Stimulated activated CD8-positive, alpha-beta memory T cell treated with anti-CD3 and anti-CD28 coated beads, Interleukin-2, amount 100 ng/mL, for 1 hour (primary cell): ENCODE measurements at places on chromosomes 7 and 10.

DNA sequence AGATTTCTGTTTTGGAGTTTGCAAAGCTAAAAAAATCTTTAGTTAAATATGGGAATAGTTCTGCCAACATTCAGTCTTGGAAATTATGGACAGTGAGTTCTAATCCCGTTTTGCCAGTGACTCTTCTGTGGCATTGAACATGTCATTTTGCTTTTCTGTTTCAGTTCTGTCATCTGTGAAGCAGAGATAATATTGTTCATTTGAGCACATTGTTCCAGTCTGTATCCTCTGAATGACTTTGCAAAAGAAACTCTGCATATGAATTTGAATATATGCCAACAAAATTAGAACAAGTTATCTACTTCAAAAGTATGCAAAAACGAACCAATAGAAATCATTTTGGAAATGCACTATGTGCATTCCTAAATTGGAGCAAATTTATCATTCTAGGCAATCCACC, 746.0 kb upstream of the POT1 start:
- DNase-seq = no peak

GRCh38 chr10:76970711-76971519, 666.7 kb downstream of the KCNMA1 start:
- DNase-seq = no peak

GRCh38 chr7:151089893-151090730, 3.8 kb downstream of the AGAP3 start:
- DNase-seq = no peak

DNA sequence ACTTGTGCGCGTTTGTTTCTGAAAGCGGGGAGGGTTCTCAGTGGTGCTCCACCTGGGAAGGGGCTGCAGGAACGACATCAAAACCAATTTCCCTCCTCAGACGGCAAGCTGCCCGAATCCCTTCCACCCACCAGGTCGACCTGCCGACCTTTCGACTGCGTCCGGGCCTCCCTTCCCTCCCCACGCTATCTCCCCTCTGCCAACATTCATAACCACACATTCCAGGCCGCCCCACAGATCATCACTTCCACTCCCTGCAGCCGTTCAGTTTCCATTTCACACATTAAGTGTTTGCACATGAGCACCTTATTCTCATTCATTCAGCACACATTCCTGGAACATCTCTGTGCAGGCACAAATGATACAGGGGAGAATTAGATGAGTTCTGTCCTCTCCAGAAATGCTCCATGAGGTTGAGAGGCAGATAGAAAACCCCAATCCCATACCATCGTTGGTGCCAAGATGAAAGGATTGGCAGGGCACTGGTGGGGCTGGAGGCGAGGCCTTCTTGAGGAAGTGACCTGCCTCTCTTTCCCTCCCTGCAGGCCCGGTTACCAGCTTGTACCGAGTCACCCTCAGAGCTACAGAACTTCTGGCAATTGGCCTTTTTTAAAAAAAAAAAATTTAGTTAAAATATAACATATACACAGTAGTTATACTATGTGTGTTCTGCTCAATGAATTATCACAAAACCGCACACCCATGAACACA, 70.0 kb downstream of the MINDY4 start:
- no peak for DNase-seq

DNA sequence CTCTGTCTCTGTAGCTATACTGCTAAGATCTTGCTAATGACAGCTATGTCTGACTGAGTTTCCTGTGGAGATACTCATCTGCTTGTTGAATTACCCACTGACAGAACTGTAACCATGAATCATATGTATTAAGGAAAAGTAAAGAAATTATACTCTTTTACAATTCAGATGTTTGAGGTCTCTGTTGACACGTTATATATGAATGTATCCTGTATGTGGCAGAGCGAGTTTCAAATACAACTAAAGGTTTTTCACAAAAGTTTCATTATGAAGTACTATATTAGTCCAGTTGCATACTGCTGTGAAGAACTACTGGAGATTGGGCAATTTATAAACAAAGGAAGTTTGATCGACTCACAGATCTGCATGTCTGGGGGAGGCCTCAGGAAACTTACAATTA, 232.5 kb downstream of the CDK14 start:
- no peak for DNase-seq

DNA sequence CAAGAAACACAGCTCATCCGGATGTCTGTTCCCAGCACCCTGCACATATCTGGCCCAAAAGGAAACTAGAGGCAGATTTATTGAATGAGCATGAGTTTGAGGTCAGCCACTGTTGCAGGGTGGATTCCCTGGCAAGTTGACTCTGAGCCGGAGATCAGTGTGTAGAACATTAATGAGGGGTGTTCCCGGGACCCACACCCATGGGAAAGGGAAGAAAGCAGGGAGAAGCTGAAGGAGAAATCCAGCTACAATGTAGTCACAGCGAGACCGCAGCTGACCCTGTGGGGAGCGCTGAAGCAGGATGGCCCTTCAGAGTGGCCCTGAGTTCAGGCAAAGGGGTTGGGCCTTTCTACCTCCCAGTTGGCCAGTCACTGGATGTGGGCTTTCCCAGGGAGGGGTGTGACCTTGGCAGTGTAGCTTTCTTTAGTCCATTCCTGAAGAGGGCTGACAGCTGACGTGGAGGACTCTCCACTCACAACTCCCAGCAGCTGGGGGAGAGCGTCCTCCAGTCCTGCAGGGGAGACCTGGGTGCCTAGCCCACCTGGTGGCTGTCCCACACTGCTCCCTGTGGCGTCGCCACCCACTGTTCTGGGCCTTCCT, 324.2 kb upstream of the ZMIZ1 start:
- no peak for DNase-seq

- DNase-seq = no peak
These were observed 164.4 kb downstream of the GLRX3 start for GRCh38 chr10:130300608-130301020.

- DNase-seq = no peak
These were observed 21.3 kb downstream of the AVL9 start for GRCh38 chr7:32516551-32517100.

DNA sequence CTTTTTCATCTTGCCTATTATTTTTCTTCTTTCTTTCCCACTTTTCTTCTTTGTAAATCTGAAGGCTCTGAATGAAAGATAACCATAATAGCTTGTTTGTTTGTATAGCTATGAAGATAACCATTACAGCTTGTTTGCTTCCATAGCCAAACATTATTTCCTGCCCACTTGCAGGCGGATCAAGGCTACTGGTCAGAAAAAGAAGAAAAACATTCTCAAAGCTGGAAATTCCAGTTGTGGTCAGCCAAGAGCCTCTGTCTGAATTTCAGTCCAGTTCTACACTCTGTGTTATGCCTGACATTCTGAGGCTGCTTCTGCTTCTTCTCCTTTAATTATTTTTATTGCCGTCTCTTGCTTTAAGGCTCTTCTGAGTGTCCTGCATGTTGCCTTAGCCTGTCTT, 48.9 kb downstream of the TMEM178B start:
- DNase-seq = no peak

DNA sequence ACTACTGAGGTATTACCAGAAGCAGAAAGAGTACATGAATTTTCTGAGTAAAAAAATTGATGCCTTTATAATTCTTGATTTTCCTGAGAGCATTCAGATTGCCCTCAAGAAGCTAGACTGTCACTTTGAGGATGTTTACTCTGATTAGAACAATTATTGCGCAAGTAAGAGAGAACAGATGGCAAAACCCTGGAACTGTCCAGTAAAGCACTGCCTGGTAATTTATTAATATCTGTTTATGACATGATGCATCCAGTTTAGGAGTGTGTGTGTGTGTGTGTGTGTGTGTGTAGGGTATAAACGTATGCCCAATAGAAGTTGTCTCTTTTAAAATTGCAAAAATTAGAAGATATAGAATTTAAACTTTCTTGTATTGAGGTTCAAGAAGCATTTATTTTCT, 379.7 kb downstream of the PHTF2 start:
- no peak for DNase-seq

GRCh38 chr7:93150200-93150835, 2.1 kb upstream of the SAMD9L start:
- DNase-seq = no peak

DNA sequence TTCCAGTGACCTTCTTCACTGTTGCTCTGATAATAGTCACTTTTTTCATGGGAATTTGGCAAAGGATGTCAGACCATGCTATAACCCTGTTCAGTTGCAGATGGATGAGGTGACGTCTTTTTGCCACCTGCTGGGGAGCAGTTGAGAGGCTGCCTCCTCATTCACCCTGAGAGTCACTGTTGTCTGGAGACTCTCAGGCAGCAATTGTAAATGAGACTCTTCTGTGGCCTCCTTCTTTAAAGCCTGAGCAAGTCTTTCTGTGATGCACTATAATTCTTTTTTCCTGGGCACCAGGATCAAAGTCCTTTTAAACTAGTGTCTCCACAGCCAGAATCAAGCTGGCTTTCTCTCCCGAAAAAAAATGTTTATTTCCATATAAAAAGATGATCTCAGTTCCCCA, 345.1 kb downstream of the ARL4A start:
- no peak for DNase-seq

GRCh38 chr7:33191340-33191739, 62.0 kb downstream of the BBS9 start:
- no peak for DNase-seq

GRCh38 chr7:108181073-108181985, 51.2 kb upstream of the LAMB4 start:
- no peak for DNase-seq

- no peak for DNase-seq
These were observed 231.3 kb upstream of the KLF6 start for GRCh38 chr10:4016214-4016740.

DNA sequence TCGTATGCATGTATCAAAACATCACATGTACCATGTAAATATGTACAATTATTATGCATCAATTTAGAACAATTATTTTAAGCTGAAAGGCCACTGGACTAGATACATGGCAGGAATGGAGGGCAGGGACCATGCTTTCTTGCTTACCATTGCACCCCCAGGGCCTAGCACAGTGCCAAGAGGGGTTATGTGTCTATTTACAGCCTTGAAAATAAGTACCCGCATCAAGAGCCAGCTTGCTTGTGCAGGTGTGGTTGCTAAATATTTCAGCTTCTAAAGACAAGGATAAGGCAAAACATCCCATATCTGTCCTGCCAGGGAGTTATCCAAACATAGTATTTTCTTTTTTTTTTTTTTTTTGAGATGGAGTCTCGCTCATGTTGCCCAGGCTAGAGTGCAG, 14.7 kb upstream of the OAT start:
- no peak for DNase-seq

DNA sequence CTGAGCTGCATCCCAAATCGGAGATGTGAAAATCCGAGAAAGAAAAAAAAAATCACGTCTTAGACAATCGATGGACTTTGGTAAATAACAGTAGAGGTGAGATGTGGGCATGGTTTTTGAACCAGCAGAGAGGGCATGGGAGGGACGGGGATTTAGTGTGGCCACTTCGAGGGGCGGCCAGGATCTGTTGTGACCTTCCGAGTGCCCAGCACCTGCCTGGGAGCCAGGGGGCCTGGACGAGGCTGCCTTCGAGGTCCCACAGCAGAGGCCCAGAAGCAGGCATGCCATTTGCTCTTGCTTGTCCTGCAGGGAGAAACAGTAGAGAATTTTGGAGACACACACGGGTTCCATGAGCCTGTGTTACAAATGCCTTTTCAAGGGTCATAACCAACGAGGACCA, 469.7 kb upstream of the FOXK1 start:
- no peak for DNase-seq

DNA sequence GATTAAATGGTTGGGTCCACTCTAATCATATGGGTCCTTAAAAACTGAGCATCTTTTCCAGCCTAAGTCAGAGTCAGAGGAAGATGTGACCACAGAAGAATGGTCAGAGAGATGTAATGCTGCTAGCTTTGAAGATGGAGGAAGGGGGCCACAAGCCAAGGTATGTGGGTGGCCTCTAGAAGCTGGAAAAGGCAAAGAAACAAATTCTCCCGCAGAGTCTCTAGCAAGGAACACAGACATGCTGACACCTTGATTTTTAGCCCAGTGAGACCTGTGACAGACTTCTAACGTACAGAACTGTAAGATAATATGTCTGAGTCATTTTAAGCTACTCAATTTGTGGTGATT, 1.5 kb upstream of the EXOC6 start:
- no peak for DNase-seq

DNA sequence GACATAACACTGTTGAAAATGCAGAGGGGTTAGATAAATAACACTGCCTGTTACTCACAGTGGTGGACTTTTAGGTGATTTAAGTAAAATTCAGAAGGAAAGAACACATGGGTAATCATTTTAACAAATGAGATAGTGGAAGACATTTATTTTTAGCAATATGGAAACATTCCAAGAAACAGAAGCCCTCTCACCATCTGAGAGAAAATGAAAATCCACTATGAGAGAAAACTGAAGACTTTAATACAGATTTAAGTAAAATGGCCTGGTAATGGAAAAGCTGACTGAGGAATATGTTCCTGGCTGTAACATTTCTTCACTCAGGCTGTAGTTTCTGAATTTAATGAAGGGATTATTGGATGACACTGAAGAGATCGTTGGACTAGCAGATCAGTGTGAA, 12.1 kb upstream of the ZNF786 start:
- no peak for DNase-seq

- DNase-seq = no peak
These were observed 362.3 kb upstream of the MTPN start for GRCh38 chr7:136339464-136339863.

DNA sequence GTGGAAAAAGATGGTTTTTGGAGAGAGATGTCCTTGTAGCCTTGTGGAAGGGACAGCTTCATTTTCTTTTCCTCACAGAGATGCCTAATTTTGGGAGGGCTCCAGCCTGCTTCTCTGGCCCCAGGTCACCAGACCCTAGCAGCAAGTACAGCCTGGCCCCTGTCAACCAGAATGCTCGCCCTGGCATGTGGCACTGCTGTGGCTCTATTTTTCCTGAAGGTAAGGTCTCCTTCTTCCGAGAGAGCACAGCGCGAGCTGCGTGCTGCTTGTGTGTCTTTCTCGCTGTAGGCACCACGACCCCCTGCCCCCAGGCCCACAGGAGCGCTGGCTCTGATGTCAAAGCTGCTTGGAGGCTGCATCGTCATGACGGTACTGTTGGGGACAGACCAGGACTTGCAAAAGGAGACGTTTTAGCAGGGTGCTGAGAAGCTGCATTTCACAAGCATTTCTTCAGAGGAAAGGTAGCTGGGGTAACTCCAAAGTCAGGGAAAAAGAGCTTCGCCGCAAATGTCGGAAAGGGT, 58.7 kb downstream of the CLEC2L start:
- no peak for DNase-seq

GRCh38 chr10:125344573-125345171, 184.3 kb upstream of the CTBP2 start:
- no peak for DNase-seq

DNA sequence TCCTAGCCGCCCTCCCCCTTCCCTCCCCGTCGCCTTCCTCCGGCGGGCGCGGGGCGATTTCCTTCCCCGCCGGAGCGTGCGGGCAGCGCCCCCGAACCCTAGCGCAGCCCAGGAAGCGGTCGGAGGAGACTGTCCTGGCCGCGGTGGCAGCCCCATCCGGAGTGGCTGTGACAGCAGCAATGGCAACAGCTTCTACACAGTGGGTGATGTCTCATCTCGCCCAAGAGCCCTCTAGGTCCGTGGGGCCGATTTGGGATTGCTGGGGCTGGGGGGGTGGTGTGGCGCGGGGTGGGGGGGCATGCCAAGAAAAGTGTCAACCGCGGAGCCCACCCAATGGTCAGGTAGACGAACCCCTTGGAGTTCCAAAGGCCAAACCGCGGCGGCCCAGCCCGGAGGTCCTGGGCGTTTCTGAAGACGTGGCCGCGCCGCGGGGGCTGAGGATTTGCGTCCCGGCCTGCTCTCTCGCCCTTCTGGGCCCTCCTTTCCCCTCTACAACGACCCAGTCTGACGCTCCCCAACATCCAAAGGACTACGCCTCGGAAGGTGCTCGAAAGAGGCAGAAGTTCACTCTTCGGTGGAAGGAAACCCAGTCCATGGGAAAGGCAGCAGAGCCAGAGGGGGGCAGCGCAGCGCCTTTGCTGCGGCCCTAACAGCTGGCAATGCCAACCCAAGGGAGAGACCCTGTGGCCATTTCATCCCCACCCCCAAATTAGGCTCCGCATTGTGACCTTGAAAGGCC, 603 bp upstream of the TWIST1 start:
- DNase-seq = no peak
